ENCODE measurements at places on chromosomes 2 and 18. TPM values are rescaled to one million over a fixed set of nuclear protein-coding genes. Genes with fewer than 3 reads are reported as not detected.

The GAREM1 gene
- polyA plus RNA-seq: 0.03 TPM

DNA sequence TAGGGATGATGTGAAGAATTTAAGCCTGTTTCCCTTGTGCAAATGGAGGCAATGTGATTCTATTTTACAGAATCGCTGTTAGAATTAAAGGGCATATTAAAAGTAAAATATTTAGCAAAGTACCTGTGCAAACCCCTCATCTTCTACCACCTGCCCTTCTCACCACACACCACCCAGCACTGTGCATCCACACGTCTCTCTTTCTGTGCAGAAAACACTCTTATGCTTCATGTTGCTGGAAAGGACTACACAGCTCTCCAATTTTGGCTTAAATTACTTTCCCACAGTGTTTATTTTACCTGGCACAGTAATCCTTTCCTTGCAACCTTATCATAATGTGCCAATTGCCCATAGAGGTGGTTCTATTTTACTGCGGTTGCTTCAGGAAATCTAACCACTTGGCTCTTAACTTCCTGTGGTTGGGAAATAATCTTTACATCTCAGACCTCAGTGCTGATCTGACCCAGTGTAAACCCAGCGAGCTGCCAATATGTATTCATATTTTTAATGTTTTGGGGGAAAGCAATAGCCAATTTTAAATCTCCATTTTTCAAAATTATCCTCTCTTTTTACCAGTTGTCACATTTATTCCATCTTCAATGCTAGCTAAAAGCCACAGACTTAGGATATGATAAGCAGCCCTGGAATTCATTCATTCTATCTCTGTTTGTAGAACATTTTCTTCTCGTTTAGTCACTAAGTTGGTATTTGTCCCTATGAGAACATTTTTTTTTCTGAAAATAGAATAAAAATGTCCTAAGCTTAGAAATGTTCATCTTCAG lies 250.9 kb downstream of the DSEL start:
- no peak for DNase-seq

- no peak for DNase-seq
Measured at GRCh38 chr2:22221006-22221405, 1097.2 kb downstream of the TDRD15 start.

DNA sequence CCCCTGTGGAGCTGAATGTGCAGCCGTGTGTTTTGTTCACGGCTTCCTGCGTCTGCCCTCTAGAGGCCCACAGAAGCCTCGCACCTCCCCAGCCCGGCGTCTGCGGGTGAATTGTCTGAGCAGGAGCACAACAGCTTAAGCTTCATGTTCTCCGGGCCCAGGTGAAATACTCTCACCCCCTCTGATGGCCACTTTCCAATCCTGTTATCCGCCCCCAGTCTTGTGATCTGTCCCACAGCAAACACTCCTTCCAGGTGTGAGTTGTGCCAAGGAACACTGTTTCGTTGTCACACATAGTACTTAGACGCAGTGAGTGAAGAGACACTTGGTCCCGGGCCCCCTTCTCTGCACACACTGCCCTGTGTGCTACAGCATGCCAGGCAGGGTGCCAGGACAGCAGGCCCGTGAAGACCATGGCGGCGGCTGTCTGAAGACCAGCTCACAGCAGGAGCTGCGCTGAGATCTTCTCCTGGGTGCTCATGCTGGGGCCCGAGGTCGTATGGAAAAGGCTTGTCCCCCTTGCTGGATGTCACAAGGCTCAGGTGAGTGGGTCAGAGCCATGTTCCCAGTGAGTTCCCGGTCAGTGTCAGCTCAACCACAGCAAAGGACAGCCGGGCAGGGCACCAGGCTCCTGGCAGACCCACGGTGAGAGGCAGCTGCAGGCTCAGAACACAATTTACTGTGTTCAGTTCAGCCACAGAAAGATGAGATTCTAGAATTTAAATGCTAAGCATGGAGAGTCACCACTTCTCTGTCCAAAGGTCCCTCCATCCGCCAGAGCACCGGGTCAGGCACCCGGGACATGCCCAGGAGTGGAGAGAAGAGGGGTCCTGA lies 6.8 kb upstream of the PXDN start:
- no peak for DNase-seq

DNA sequence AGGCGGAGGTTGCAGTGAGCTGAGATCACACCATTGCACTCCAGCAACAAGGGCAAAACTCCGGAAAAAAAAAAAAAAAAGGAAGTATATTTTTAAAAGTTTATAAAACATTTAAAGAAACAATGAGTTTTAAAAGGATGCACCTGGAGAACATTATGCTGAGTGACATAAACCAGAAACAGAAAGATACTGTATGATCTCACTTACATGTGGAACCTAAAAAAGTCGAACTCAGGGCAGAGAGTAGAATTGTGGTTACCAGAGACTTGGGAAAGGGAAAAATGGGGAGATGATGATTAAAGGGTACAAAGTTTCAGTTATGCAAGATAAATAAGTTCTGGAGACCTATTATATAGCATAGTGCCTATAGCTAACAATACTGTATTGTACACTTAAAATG lies 52.8 kb upstream of the RTN4 start:
- no peak for DNase-seq

Data from CD14-positive monocyte (primary cell).